NCI-H1105 treated with DMSO at 0.1 percent for 48 hours (cell line): ENCODE measurements at places on chromosomes 5 and 9.

DNA sequence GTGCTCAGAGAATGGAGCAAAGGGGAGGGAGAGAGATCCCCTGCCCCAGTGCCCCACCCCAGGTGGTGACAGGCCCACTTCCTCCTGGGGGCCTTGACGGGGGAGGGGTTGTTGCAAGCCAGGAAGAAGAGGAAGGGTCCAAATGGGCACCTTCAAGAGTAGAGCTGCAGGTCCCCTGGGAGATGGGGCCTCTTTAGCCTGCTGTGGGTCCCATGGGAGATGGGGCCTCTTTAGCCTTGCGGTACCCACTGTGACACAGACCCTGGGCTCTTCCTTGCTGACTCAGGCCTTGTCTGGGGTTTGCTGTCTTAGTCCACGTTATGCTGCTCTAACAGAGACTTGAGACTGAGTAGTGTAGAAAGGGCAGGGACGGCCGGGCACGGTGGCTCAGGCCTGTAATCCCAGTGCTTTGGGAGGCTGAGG lies 9.6 kb upstream of the TOR4A start:
- DNase-seq, result no peak

GRCh38 chr5:59850766-59851165 lies 42.8 kb downstream of the PDE4D start:
- no peak for DNase-seq

DNA sequence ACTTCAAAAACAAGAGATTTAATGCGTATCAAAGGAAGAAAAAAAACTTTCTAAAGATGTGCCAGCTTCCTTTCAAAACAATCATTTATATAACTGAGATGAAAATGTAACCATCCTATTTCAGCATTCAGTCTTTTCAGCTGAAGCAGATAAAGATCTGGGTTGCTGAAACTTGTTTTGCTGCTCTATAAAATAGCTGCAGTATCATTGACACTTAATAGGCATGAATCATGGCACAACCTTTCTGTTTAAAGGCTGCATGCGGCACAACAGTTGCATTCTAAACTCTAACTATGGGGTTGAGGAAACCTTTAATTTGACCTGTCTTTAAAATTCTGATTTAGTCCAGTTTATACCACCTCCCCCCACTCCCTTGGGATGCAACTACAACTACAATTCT lies 196.7 kb downstream of the MPDZ start:
- no peak for DNase-seq

DNA sequence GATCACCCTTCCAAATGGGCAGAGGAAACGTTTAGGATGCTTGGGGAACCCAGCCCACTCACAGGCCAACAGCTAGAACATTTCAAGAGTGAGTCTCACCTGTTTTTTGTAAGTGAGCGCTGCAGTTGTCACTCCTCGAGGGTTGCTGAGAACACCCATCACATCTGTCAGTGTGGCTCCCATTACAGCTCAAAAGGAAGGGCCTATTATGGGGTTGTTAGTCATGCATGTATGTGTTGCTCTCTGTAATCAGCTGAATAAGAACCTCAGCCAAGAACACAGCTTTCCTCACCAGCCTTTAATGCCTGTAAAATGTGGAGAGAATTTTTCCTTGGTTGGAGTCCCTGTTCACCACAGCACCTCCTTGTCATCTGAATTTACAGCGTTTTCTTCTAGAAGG lies 196.3 kb upstream of the KLF4 start:
- no peak for DNase-seq

- no peak for DNase-seq
These were observed 4.2 kb downstream of the ADAM19 start for GRCh38 chr5:157571357-157571827.

DNA sequence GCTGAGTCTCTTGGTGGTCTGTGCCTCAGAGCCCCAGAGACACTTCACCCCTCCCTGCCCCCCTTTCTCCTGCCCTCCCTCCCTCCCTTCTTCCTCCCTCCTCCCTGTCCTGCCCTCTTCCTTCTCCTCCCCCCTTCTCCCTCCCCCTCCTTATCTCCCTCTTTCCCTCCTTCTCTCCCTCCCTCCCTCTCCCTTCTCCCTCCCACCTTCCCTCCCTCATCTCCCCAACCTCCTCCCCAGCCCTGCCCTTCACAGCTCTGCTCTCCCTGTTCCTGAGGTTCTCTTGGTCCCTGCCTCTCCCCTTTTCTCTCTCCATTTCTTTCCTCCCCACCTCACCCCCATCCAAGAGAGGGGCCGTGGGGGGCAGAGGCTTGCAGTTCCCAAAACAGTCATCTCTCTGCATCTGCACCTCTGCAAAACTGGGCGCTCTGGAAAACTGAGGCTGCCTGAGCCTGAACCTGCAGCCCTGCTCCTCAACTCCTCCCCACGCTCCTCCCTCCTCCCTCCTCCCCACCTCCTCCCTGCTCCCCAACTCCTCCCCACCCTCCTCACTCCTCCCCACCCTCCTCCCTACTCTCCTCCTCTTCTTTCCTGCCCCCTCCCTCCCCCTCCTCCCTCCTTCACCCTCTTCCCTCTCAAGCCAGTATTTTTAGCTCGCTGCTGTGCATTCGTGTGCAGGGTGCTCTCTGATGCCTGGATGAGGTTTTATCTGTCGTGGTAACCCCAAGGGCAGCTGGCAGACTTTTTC lies 219.1 kb downstream of the C9orf50 start:
- DNase-seq, result no peak

- no peak for DNase-seq
These were observed 3.4 kb upstream of the CCDC187 start for GRCh38 chr9:136307215-136307750.

GRCh38 chr9:89466451-89467277 lies 31.2 kb downstream of the SEMA4D start:
- no peak for DNase-seq

- DNase-seq, result no peak
These were observed 142.2 kb downstream of the OSTF1 start for GRCh38 chr9:75230469-75230868.

GRCh38 chr9:130884542-130885483 lies 11.8 kb downstream of the QRFP start:
- DNase-seq, result no peak

DNA sequence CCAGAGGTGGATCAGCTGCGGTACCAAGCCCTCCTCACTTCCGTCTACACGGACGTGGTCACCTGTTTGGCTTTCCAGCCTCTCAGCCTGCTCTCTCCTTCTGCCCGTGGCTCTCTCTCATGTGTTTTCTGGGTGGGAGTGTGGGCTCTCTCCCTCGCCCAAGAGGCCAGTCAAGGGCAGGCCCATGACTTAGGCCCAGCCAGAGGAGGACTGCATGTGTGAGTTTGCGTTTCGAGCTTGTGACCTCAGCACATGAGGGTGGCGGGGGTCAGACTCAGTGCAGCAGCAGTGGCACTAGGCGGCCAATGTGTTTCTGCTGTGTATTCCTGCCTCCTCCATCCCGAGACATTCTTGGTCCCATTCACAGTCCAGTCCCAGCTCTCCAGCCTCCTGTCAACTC lies 82.5 kb upstream of the SMIM23 start:
- DNase-seq, result no peak

DNA sequence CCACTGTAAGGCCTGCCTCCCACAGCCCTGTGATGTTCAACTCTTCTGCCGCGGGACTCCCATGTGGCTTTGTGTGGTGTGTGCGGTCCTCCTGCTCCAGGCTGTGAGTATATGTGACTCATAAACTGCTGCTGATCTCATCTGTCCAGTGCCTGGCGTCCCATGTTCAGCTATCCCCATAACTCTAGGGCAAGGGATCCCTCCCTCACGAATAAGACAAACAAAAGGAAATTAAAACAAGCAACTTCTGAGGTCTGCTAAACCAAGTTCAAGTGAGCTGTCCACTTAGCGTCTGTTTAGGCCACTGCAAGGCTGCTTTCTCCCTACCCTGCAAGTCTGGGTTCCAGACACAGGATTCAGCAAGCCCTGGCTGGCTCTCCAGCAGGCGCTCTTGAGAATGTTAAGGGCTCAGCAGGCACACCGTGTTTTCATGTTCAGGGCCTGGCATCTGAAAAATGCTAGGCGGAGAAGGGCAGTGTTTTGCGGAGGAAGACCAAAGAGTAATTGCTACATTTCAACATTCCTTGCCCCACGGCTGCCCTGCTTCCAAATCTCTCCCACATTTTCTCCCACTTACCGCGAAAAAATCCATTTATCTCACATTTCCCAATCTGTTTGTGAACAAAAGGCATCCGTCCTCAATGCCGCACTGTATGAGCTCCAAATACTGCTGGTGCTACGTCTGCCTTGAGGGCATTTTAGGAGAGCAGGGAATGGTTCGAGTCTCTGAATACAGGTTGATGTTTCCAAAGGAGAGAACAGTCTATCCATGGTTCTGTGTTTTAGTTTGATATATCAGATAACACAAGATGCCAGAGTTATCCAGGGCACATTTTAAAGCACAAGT lies 280.2 kb downstream of the SEMA5A start:
- DNase-seq, result no peak

DNA sequence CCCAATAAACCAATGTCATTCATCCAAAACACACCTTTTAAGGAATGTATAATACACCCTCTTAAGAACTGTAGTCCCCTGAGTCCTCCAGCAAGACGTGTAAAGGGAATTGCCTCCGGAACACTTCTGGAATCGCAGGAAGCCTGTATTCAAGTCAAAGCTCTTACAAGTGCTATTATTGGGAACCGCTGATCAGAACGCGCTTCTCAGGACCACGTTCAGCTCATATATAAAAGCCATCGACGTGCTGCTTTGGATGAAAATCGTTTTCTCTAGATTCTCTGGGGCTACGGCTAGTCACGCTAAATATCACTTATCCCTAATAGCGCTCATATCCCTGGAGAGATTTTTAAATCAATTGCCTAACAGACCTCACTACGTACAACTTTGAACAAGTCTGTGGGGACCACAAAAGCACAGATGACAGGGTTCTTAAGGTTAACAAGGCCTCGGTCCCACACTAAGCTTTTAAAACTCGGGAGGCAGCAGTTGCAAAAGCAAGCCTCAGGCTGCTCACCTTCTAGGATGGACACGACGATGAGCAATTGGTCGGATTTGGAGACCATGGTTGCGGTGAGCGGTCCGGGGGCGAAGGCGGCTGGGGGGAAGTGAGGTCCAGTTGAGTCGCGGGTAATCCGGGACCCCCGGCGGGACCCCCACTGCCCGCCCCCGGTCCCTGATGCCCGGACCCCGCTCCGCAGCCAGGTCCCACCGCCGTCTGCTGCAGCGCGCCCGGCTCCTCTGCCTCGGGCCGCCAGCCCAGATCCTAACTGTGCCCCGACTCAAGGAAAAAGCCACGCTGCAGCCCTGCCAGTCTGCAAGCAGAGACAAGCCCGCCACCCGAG lies 548 bp downstream of the CEP120 start:
- peak; percentile 32 for DNase-seq

GRCh38 chr9:111029260-111029659 lies 9.0 kb downstream of the LPAR1 start:
- no peak for DNase-seq

DNA sequence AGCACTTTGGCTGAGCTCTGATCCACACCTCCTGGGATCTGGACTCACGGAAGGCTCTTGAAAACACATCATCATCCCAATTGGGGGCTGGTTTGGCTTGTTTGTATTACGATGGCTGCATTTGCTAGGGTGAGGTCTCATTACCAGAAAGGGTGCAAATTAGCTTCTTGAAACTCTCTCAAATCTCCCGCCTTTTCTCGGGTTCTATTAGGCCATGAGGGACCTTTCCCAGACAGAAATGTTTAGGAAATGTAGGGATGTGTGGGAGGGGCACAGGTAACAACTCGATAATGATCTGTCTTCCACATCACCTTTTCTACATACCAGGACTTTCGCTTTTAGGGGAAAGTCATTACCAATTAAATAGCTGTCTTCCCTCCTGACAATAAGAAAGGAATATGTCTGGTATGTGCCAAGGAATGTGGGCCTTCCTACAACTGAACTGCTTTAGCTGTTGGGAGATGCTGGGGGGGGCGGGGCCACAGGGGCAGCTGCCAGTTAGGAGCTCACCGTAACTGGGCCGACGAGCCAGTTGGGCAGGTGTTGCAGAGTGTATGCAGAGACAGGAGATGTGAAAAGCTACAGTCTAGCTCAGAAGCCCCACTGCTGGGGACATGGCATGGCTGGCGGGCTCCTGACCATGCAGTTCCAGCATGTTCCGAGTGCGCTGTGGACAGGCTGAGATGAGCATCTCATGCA lies 71.2 kb downstream of the AK8 start:
- no peak for DNase-seq

DNA sequence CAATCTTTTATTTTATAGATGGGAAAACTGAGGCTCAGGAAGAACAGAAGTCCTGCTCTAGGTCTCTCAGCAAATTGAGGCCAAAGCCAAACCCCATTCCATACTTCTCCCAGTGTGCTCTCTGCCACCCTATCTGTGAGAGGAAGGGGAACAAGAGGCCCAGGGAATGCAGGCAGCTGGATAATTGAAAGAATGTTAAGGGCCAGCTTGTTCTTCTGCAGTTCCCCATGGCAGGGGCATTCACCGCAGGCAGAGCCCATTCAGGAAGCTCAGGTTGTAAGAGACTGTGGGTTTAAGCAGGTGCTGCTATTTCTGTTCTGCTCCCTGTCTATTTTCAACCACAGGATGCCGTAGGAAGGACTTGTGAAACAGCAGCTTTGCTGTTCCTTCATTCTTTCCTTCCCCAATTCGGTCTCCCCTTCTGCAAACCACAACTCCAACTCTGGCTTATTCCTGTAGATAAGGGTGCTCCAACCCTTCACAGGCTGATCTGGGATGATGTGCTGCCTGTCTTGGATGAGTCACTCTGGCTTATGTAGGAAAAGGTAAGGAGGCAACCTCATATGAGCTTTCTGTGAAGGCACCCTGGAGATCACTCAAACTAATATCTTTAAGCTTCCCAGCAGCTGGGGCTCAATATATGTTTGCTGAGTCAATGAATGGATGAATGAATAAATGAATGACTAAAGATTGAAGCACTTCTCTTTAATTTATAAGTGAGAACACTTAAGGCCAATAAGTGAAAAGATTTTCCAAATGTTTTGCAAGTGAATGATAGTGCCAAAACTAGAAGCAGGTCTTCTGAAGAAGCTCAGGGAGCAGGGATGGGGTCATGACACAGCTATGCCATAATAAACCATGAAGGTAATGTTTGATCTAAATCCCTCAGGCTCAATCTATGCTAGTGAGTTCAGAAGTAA lies 377.6 kb downstream of the BRINP1 start:
- no peak for DNase-seq

- DNase-seq, result no peak
These were observed 1446.4 kb upstream of the WWC1 start for GRCh38 chr5:166845044-166845443.

GRCh38 chr5:40555886-40556285 lies 123.8 kb upstream of the PTGER4 start:
- DNase-seq, result no peak

- no peak for DNase-seq
These were observed 2.4 kb upstream of the PDLIM7 start for GRCh38 chr5:177499842-177500241.

DNA sequence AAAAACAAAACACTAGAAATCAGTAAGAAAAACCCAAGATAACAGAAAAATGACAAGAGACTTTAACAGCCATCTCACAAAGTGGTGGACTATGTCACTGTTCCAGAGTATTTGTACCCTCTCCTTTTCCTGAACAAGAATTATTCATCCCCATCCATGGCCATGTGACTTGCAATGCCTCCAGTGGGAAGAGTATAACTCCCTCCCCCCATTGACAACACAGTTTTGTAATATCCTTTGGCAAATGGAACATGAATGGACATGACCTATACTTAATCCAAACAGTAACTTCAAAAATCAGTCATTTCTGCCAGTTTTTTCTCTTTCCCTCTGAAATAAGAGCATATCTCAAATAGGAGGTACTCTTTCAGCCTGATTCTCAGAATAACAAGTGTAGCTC lies 33.9 kb downstream of the PTBP3 start:
- no peak for DNase-seq

- DNase-seq, result no peak
These were observed 15.6 kb downstream of the SPACA9 start for GRCh38 chr9:132894346-132894745.

GRCh38 chr5:172312286-172312685 lies 28.7 kb upstream of the UBTD2 start:
- no peak for DNase-seq
